Pancreas (tissue), 10 donors: ENCODE measurements at places on chromosomes 5 and 9. TPM values are rescaled to one million over a fixed set of nuclear protein-coding genes. Genes with fewer than 3 reads are reported as not detected.

GRCh38 chr5:12851761-12852160 lies 947.5 kb upstream of the CTNND2 start:
- H3K27ac ChIP-seq: no peak overlapping the region
- H3K27me3 ChIP-seq: no peaks in the 10 kb centered on the region
- no peak for DNase-seq
- H3K36me3 ChIP-seq: no peaks in the 10 kb centered on the region

DNA sequence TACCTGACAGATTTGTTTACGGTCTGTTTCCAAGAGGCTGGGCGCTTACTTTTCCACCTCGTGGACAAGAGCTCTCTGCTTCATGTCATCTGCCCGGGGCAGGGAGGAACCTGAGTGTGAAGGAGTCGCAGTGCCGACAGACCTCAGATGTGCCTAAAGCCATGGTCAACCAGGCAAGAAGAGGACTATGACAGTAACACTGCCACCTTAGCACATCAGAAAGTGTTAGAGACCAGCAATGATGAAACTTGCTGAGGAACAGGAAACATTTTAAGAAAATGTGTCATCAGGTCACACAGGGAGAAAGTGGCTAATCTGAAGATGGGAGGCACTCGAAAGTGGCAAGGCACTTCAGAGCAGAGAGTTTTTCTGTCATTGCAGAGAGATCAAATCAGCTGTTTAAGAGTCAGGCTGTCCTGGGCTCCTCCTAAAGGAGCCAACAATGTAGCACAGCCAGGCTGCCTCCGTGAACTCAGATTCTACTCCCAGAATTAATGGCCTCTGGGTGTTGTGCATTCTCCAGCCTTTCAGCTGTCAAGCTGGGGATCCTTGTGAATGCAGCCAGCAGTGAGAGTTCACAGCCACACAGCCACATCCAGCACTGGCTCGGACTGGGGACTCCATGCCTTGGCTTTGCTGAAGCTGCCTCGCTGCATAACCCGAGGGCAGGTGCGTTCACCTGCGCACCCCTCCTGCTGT lies 94.6 kb downstream of the RAPGEF1 start:
- no peaks in the 10 kb centered on the region for H3K4me1 ChIP-seq
- H3K27ac ChIP-seq: no peak overlapping the region
- H3K4me3 ChIP-seq: no peak overlapping the region
- H3K27me3 ChIP-seq: no peaks in the 10 kb centered on the region
- H3K36me3 ChIP-seq: peaks cover 5% of the 10 kb centered on the region
- no peak for DNase-seq

DNA sequence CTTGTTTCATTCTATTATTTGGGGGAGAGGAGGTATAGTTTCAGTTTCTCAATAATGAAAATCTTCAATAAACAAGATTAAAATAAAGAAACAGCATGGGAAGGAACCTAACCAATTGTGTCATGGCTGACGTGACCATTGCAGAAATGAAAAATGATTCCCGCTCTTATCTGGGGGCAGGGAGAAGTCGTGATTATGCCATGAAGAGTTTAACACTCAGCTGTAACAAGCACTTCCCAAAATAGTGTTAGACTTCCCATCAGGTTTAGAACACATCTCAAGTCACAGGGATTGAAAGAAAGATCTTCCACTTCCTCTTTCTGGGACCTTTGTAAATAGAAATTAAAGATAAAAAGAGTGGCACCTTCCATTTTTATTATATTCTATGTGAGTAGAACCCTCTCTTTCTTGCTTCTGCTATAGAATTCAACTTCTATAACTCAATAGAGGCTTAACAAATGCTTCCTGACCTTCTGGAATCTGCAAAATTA lies 122.2 kb downstream of the TRPM6 start:
- no peak overlapping the region for H3K27ac ChIP-seq
- H3K4me3 ChIP-seq: no peak overlapping the region
- DNase-seq: no peak
- no peaks in the 10 kb centered on the region for H3K4me1 ChIP-seq
- no peaks in the 10 kb centered on the region for H3K36me3 ChIP-seq

- H3K4me1 ChIP-seq: no peaks in the 10 kb centered on the region
- no peak overlapping the region for H3K4me3 ChIP-seq
- no peak for DNase-seq
- no peaks in the 10 kb centered on the region for H3K27me3 ChIP-seq
These were observed 37.0 kb upstream of the LRRC19 start for GRCh38 chr9:27042476-27042875.

DNA sequence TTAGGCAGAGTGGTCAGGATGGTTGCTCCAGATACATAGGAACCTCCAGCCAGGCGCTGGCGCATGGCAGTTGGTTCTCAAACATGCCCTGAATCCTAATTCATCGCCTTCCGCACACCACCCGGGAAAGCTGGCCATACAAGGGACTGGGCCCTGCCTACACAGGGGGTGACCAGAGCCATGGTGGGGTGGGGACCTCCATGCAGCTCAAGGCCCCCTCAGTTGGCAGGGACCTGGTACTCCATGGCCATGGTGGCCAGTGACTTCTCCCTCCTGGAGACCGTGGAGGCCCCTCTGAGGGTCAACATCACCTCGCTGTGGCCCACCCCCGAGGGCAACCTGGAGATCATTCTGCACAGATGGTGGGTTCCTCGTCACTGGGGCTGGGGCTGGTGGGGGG lies 26.8 kb downstream of the PAEP start:
- H3K27me3 ChIP-seq: no peaks in the 10 kb centered on the region
- H3K27ac ChIP-seq: no peak overlapping the region
- no peaks in the 10 kb centered on the region for H3K36me3 ChIP-seq
- DNase-seq: no peak
- no peak overlapping the region for H3K4me3 ChIP-seq

DNA sequence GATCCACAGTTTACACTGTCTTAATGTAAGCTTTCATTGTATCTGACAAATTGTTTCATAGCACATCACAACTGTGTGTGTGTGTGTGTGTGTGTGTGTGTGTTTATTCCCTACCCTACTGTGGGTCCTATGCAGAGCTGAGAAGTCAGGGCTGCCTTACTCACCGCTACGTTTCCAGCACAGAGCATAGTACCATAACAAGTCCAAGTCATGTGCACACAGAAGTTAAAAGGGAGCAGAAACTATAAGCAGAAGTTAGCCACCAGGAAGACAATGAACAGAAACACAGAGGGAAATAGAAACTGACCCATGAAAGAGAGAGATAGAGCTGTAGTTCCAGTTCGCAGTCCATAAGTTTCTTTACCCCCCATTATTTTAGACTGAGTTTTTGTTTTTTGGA lies 38.2 kb upstream of the DMXL1 start:
- no peak overlapping the region for H3K4me3 ChIP-seq
- H3K27me3 ChIP-seq: no peaks in the 10 kb centered on the region
- H3K27ac ChIP-seq: no peak overlapping the region
- peaks cover 10% of the 10 kb centered on the region for H3K4me1 ChIP-seq
- no peak for DNase-seq
- H3K36me3 ChIP-seq: no peaks in the 10 kb centered on the region

DNA sequence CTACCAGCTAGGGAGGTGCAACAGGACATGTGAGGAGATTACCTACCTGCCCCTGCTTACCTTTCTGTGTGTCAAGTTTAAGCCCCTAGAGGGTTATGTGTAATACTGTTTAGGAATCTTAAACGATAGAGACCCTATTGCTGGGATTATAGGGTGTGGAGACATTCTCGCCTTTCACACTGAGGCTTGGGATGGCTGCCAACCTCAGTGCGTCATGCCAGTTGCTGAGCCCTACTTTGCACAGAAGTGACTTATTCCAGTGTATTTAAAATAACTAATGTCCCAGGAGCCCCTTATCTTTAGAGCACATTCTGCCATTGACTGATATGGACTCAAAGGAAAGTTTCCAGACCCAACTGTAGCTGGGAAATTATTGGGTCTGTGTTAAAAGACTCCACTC lies 76.6 kb upstream of the XPA start:
- no peak overlapping the region for H3K4me3 ChIP-seq
- no peaks in the 10 kb centered on the region for H3K4me1 ChIP-seq
- H3K27me3 ChIP-seq: no peaks in the 10 kb centered on the region
- H3K27ac ChIP-seq: no peak overlapping the region
- no peaks in the 10 kb centered on the region for H3K36me3 ChIP-seq
- DNase-seq: no peak

DNA sequence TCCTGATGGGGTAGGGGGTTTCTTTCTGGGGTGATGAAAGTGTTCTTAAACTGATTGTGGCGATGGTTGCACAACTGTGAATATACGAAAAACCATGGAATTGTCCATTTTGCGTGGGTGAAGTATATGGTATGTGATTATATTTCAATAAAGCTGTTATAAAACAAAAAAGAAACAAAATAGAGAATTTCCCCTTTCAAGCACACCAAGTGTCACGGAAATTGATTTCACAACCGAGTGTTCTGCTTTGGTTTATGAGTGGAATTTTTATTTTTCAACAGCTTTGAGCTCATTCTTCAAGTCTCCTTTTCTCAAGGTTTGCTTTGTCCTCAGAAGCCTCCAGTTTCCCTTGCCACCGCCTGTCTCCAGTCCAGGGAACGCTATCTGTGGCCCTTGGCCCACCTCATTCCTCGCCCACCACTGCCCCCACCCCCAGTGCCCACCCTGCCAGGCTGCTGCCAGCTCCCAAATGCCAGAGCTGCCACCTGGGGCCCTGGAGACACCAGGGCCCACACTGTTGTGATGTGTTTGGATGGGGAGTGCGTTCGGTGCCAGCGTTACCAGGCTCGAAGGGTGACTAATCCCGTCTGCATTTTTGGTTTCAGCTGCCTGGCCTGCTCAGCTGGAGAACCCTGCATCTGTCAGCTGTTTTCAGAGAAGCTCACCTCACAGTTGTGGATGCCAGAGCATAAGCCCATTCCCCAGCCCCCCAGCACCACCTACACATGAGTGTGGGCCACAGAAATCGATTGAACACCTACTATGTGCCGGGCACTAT lies 30.4 kb downstream of the DUSP1 start:
- no peak for DNase-seq
- no peak overlapping the region for H3K27ac ChIP-seq
- no peak overlapping the region for H3K4me3 ChIP-seq
- H3K27me3 ChIP-seq: no peaks in the 10 kb centered on the region
- H3K36me3 ChIP-seq: no peaks in the 10 kb centered on the region
- no peaks in the 10 kb centered on the region for H3K4me1 ChIP-seq

Gene RALGPS1
- 12.1 TPM for polyA plus RNA-seq

Gene ANGPTL2
- polyA plus RNA-seq: 2.3 TPM

Gene DDX31
- polyA plus RNA-seq: 17.0 TPM
